NCI-H1105 (cell line): ENCODE measurements at places on chromosomes 6 and 20.

- DNase-seq, result no peak
Measured at GRCh38 chr6:4812068-4812467, 35.9 kb downstream of the CDYL start.

GRCh38 chr6:87736809-87737540, 34.9 kb upstream of the AKIRIN2 start:
- no peak for DNase-seq

- DNase-seq, result no peak
Measured at GRCh38 chr6:40957616-40958492, 81.2 kb downstream of the UNC5CL start.

DNA sequence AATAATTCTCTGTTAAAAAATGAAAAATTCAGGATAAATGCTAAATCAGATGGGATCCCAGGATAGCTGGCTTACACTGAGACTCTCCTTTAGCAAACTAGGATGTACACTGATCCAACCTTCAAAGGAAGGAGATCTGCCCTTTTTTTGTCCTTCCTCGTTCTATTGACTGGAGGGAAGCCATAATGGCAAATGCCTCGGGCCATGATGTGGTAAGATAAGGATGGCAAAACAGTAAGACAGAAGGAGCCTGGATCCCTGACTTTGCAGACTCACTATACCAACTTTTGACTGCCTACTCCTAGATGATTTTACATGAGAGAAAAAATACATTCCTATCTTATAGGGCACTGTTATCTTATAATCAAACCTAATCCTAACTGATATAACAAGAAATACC, 156.9 kb upstream of the BEND3 start:
- no peak for DNase-seq

DNA sequence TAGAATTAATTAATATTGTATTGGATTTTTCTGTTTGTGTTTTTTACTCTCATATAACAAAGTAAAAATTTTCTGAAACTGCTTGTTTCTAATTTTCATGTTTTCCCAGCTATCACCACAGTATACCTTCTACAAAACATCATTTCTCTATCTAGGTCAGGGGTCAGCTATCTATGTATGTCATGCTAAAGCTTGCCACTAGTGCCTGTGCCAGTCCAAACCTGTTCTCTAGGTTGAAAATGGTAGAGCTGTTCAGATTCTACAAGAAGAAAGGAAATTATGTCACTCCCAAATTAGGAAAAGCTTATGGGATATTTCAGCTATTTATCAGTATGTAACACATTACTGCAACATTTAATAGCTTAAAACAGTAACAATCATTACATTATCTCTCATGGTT, 5.8 kb upstream of the ME1 start:
- DNase-seq, result no peak

DNA sequence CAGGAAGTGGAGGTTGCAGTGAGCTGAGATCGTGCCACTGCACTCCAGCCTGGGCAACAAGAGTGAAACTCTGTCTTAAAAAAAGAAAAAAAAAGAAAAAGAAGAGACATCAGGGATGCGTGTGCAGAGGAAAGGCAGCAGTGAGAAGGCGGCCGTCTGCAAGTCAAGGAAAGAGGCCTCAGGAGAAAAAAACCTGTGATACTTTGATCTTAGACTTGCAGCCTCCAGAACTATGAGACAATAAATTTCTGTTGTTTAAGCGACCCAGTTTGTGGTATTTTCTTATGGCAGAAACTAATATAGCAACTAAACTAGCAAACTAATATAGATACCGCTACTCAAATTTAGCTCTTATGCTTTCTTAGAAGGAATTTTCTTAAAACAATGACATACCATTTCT, 36.1 kb downstream of the FGD2 start:
- no peak for DNase-seq

DNA sequence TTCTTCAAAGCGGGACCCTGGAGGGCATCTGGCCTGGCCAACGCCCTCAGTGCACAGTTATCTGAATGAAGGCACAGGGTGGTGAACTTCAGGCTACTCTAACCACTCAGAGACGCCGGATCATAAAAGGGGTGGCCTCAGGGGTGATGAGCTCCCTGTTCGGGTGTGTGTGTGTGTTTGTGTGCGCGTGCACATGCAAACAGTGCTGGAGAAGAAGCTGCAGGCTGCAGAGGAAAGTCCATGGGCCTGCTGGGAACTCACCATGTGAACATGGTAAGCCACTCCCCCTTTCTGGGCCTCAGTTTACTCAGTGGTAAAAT, 42.0 kb downstream of the KIAA1755 start:
- DNase-seq, result no peak

GRCh38 chr6:9178071-9178470, 742.7 kb upstream of the SLC35B3 start:
- no peak for DNase-seq
